T-helper 9 cell (primary cell): ENCODE measurements at places on chromosomes 12 and 14.

DNA sequence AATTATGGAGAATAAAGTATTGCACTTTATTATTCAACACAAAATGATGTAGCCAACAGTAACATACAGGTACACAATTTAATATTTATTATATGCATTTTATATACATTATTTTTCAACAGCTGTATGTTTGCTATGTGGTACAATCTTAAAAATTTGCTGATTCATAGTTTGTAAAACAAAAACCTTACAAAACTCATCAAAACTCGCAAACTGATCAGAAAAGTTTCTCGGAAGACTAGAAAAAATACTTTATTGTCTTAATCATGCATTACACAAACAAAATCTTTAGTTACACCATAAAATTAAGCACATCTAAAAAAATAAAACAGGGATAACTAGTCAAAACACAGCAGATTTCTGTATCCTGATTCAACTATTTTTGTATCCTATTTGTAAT lies 19.5 kb downstream of the COCH start:
- no peak for DNase-seq

GRCh38 chr12:31323391-31324115 lies 2.4 kb downstream of the SINHCAF start:
- peak; percentile 50 for DNase-seq

- no peak for DNase-seq
Measured at GRCh38 chr12:48961331-48961730, 4.0 kb upstream of the ARF3 start.

GRCh38 chr12:79266343-79267144 lies 402.0 kb downstream of the SYT1 start:
- DNase-seq: no peak

DNA sequence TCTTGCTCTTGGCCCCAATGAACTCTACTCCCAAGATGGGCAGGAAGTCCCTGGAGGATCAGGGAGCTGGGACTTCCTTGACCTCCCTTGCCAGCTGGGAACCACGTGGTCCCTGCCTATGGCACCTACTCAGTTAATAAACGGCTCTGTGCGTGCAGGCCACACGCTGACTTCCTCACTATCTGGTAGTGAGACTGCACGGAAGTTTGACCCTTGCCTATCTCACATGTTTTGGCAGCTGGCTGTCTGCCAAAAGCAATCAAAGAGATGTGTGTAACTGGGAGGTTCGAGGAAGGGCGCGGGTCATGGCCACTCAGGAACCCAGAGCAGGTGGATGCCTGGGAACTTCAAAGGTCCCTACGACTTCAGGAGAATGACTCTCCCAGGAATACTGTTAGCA lies 57.9 kb downstream of the RFLNA start:
- DNase-seq: no peak

DNA sequence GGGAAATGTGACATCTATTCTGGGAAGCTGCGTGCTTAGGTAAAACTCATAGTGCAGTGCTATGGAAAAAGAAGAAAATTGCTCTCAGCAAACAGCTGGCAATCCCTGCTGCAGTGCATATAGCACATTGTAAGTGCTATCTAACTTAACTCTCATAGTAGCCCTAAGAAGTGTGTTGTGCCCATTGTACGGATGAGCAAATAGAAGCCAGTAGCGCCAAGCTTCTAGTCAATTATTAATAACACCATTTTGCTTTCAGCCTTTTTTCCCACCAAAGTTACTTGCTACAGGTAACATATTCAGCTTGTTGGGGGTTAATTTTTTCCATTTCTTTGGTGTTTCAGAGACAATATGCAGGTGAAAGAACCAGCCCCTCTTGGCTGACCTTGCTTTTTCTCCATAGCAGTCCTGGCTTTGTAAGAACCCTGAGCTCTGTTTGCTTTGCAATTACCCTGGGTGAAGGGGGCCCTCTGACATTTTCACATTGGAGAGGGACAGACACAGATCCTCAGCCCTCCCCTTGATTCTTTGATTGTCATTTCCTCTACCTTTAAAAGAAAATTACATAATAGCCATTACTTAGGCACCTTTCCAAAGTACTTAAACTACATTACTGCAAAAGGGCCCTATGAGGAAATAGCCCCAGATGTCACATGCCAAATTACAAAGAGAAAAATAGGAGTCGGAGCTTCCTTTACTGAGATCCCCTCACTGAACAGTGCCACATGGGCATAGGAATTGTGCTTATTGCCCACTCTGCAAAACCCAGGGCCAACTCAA lies 576.2 kb upstream of the TBX3 start:
- no peak for DNase-seq

DNA sequence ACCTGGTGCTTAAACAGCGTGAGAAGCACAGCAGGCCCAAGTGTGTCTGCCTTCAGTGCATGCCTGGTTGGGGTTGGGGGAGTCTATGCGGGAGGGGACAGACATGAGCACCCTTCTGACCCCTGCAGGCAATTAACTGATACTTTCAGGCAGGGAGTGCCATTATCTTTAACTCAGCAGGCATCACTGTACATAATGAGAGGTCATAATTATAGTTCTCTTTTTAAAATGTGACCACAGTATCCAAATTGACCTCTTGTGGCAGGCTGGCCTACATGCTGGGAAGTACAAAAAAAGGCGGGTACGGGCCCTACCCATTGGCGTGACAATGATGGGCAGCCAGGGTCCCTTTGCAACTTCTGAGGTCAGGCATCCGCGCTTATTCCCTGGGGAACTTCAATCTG lies 209.1 kb downstream of the FOXN3 start:
- no peak for DNase-seq

- DNase-seq: no peak
Measured at GRCh38 chr12:130948136-130948535, 5.6 kb upstream of the ADGRD1 start.

DNA sequence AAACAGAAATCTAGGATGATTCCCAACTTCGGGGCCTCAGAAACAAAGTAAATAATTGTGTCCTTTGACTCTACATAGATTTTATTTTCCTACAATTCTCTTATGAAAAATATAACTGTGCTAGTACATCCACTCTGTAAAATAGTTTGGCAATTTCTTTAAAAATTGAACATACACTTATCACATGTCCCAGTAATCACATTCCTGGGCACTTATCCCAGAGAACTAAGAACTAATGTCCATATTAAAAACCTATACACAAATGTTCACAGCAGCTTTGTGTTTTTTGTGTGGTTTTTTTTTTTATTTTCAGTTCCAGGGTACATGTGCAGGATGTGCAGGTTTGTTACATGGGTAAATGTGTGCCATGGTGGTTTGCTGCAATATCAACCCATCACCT lies 99.0 kb downstream of the KCNH5 start:
- no peak for DNase-seq

- peak; percentile 67 for DNase-seq
Measured at GRCh38 chr14:101721951-101722661, 39.4 kb upstream of the PPP2R5C start.

GRCh38 chr12:1351926-1352325 lies 242.5 kb downstream of the FBXL14 start:
- DNase-seq: no peak
